ENCODE measurements at places on chromosomes 1 and 21.
A peak's percentile ranks its signal among the peaks of the same experiment; 100 is the strongest.

DNA sequence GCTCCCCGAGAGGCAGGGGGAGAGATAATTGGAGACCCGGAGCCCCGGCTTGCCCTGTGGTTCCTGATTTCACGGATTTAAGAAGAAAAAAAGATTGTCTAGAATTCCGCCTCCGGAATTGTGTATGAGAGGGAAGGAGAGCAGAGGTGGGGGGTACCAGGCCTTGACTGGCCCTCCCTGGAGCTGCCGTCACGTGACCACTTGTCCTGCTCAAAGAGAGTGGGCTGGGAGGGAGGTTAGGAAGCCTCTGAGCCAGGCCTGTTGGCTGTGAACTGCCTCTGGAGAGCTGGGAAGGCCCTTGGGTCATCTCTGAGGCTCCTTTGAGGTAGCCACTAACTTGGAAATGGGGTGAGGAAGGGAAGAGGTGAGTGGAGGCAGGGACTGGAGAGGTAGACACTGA lies 106.5 kb downstream of the GRIK3 start:
- DNase-seq, result no peak

- DNase-seq, result no peak
Measured at GRCh38 chr21:19842601-19843000, 1155.6 kb upstream of the NCAM2 start.

GRCh38 chr1:205214756-205215155 lies 3.3 kb upstream of the DSTYK start:
- no peak for DNase-seq

DNA sequence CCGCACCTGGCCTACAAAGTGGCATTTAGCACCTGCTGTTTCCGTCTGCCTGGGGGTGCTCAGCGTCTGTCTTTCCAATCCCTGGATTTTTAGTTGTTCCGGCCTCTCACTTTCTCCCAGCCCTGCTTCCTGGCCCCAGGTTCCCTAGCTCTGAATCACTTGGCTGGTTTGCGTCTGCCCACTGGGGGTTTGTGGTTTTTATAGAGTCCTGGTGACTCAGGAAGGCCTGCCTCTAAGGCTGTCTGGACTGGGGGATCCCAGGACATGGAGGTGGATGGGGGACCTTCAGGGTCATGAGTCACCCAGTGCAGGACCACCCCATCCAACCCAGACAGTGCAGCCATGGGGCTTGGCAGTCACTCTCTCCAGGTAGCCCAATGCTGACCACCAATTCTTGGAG lies 53.5 kb downstream of the MRPL37 start:
- DNase-seq, result no peak

DNA sequence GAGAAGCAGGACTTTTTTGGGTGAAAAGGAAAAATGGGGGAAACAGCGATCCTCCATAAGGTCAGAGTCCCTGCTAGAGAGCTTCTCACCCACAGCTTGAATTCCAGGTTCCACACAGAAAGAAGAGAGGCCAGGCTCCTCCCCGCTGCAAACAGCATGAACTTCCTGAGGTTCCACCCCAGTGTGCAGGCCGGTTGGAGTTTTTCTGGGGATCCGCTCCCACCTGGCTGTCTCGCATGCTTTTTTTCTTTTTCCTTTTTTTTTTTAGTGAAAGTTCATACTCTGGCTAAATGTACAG lies 595.1 kb upstream of the ZP4 start:
- no peak for DNase-seq

DNA sequence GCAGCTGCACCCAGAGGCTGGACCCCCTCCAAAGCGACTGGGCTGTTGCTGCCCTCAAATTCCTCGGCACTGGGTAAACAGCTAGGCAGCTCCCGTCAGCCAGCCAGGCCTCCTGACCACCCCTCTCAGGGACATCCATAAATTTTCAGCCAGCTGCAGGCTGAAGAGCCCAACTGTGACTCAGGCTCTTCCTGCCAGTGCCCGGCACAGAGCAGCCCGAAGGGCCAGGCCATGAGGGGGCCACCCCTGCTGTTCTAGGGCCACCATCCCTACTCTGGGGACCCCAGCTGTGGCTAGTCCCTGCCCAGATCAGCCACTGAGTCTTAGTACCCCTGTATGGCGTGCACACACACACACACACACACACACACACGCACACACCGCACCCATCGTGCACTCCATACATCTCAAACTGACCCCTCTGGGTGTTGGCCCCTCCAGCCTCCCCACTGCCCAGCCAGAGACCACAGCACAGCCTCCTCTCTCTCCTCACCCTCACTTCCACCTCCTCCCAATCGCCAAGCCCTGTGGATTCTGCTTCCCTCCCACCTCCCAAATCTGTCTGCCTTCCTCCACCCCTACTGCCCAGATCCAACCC lies 6.2 kb upstream of the LAPTM5 start:
- no peak for DNase-seq

- peak; percentile 9 for DNase-seq
Measured at GRCh38 chr21:18164933-18165332, 79.7 kb upstream of the CHODL start.

GRCh38 chr1:56525489-56526041 lies 53.8 kb downstream of the PLPP3 start:
- peak; percentile 90 for DNase-seq

GRCh38 chr1:244436336-244437085 lies 15.2 kb downstream of the ADSS2 start:
- no peak for DNase-seq

DNA sequence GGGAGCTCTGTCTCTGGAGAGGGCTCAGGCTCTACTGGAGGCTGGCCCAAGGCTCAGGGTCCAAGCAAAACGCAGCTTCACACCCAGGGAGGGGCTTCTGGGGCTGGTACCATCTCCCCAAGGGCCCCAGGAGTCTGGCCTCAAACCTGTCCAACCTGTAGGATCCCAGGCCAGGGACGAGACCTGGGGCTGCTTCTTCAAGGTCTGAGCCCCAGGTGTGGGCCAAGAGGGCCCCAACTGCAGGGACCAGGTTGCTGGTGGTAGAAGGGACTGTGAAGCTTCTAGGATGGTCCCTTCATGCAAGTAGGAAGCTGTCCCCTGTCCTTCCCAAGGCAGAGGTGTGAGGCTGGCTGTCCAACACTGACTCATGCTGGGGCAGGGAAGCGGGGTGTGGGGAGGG lies 7.8 kb upstream of the MMEL1 start:
- no peak for DNase-seq

GRCh38 chr1:22107126-22107525 lies 35.8 kb downstream of the WNT4 start:
- no peak for DNase-seq

GRCh38 chr1:108854221-108855019 lies 2.5 kb downstream of the AKNAD1 start:
- no peak for DNase-seq

GRCh38 chr1:64524614-64525013 lies 54.7 kb downstream of the CACHD1 start:
- DNase-seq, result no peak

DNA sequence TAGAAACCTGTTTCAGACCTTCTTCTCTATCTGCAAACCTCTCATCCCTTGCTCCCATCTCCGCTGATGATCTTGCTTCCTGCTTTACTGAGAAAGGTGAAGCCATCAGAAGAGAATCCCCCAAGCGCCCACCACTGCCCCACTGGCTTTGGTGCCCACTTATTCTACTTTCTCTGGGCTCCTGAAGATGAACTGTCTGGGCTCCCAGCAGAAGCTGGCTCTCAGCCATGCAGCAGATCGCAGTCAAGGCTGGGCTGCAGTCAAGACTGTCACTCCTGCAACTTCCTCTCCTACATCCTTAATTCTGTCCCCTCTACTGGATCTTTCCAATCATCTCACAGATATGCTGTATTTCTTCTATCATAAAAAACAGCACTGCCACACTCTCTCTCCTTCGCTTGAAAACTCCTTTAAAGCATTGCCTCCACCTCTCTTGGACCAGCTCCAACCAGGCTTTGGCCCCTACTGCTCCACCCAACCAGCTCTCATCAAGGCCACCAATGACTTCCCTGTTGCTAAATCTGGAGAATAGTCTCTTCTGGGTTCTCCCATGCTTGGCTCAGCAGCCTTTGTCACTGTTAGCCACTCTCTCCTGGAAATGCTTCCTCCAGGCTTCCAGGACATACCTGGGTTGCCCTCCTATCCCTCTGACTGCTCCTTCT lies 25.8 kb downstream of the TRIM62 start:
- no peak for DNase-seq

GRCh38 chr1:156668801-156669637 lies 8.2 kb downstream of the NES start:
- no peak for DNase-seq

DNA sequence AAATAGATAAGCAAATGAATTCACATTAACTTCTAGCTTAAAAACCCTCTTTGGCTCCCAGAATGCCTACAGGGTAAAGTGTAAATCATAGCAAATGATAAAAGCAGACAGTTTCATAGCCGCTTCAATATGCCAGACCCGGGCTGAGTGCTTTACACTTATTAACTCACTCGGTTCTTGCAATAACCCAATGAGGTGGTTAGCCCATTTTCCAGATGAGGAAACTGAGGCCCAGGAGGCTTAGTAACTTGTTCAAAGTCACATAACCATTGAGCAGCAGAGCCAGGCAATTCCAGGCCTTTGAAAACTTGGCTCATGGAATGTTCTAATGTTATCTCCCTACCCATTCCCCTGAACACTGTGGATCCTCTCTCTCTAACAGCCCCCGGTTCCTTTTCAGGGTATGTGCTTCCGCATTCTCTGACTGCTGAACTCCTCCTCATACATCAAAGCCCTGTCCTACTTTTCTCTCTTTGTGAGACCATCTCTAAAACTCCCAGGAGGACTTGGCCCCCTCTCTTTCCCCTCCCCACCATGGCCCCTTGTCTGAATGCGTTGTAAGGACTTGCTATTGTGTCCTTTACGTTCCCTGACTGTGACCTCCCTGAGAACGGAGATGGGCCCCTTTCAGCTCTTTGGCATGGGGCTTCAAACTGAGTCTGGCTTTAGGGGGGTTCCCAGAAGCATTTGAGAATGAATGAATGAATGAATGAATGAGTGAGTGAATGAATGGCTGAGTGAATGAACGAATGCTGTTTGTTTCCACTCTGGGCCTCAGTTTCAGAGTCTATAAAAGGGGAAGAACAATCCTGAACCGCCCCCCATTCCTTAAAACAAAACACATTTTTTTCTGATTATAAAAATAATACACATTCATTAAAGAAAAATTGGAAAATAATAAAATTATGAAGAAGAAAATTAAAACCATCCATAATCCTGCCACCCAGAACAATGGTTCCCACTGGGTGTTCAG lies 15.6 kb upstream of the RUNX3 start:
- no peak for DNase-seq

DNA sequence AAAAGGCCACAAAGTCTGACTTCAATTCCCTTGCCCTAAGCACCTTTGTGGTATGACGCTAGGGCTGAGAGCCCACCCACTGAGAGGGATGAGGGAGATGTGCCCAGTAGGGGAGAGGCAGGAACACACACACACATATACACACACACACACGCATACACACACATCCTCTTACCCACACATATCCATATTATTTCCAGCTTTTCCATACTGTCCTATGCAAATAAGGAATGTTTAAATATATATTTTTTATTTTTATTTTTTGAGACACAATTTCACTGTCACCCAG lies 3.0 kb downstream of the RAB25 start:
- no peak for DNase-seq

DNA sequence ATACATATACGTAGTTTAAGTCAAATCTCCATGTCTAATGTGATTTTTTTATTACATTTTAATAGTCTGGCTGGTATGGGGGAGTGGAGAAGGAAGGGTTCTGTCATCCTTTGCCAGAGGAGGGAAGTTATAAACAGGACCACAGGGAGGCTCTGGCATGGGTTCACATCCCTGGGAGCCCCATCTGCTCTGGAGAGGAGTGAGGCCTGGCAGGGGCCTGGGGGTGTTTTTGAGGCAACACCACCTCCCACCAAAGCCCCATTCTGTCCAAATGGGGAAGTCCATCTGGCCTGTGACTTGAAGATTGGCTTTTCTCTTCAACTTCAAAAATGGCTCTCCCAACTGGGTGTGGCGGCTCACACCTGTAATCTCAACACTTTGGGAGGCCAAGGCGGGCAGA lies 15.8 kb downstream of the DISP3 start:
- DNase-seq, result no peak

Measured in GM12865 (cell line).